ENCODE measurements at places on chromosomes 11 and 22.

DNA sequence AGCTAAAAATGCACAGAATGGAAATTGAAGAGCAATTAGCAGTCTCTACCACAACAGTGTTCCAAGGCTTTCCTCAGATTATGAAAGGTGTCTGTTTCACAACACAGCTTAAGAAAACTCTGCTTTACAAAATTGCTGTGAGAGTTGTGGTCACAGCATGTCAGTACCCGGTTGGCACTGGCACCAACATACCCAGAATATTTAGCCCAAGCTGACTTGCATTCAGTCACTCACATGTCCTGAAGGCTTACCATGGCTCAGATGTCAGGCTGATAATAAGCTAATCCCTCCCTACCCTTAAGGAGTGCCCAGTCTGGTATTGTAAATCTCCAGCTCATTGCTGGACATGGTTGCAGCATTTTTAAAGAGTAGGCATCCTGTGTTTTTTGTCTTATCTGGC lies 14.9 kb downstream of the NCR3LG1 start:
- DNase-seq: no peak

GRCh38 chr11:11772865-11773515 lies 68.8 kb upstream of the USP47 start:
- no peak for DNase-seq

DNA sequence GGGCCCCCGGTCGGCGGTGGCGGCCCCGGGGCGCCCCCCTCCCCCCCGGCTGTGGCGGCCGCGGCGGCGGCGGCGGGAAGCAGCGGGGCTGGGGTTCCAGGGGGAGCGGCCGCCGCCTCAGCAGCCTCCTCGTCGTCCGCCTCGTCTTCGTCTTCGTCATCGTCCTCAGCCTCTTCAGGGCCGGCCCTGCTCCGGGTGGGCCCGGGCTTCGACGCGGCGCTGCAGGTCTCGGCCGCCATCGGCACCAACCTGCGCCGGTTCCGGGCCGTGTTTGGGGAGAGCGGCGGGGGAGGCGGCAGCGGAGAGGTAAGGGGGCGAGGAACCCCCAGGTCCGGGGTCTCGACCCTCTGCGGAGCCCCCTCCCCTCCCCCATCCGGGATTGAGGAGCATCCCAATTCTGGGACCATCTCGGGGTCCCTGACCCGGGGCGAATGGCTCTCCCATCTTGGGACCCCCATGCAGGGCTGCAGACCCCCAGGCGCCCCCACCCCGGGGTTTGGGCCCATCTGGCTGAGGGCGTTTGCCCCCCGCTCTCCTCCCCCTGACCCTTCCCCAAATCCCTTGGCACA lies 431 bp downstream of the KMT2A start:
- no peak for DNase-seq

DNA sequence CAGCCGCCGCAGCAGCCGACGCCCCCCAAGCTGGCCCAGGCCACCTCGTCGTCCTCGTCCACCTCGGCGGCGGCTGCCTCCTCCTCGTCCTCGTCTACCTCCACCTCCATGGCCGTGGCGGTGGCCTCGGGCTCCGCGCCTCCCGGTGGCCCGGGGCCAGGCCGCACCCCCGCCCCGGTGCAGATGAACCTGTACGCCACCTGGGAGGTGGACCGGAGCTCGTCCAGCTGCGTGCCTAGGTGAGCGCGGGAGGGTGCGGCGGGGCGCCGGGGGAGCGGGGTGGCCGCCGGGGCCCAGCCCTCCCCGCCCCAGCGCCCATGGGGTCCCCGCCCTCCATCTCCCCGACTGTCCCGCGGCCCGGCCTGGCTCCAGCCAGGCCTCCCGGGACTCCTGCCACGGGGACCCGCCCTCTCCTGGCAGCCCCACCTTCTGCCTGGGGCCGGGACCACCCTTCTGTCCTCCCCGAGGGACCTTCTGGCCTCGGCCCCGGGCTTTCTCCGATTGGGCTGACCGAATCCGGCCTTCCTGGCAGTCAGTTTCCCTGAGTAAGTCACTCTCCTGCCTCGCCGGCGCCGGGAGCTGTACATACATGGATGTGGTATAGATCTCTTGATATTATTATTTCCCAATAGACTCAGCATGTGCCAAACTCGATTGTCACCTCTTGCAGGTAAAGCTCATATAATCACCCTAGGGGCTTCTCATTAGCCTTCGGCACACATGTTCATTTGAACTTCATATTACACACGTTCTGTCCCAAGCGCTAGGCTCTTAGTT lies 720 bp downstream of the PACS1 start:
- DNase-seq: peak; percentile 76

- peak; percentile 77 for DNase-seq
Observed at GRCh38 chr11:127000291-127000968, at the start of gene KIRREL3. KIRREL3 (minus strand) TSS chr11:127000770.
